ENCODE measurements at places on chromosomes 2 and 18.

GRCh38 chr18:61388010-61388409 lies 54.8 kb downstream of the CDH20 start:
- DNase-seq: no peak

DNA sequence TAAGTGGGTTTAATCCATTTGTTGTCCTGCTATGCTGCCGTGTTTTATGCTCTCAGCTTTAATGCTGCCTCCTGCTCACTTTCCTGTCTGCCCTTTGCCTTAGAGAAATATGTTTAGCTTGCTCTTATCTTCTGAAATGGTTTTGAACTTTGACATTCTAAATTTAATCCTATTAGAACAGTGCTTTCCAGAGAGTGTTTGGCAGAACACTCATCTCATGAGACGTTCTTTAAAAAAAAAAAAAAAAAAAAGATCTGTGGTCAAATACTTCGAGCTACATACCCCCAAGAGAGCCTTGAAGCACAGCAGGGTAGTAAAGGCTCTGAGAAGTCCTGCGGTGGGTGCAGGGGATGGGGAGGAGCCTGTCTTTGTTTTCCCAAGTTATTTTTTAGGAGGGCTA lies 161.3 kb downstream of the SPP2 start:
- no peak for DNase-seq

DNA sequence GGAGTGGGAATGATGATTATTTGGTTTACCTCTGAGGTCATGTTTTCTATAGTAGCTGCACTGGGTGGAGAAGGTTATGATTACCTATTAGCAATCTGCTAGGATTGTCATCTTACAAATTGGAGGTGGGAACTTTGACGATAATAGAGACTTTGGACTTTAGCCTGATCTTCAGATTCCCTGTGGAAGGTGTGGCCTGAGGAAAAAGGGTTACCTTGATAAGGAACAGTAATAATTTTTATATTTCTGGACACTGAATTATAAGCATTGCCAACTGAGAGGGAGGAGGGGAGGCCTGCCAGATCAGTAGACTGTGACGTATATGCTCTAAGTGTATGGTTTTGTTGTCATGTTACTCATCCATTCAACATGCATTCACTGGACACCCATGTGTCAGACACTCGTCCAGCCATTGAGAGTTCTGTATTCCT lies 183.4 kb upstream of the FOSL2 start:
- no peak for DNase-seq

GRCh38 chr2:20504174-20504573 lies 57.3 kb downstream of the RHOB start:
- no peak for DNase-seq

- peak; percentile 74 for DNase-seq
Measured at GRCh38 chr2:237673130-237674001, 46.0 kb downstream of the LRRFIP1 start.

DNA sequence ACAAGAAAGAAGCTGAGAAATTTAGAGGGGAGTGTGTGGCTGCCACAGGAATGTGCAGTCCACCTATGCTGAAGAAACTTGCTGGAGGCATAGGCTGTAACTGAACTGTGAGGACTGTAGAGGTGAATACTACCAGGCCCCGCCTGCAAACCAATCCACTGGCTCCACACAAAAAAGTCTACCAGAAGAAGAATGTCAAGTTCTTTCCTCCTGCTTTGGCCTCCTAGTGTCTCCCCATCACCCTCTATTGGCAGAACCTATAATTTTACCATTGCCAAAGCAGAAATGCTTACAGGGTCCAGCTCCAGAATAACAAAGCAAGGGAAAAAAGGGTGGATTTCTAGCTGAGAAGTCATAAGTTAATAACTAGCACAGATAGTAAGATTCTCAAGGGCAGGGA lies 5.9 kb upstream of the ATP5MC3 start:
- DNase-seq: no peak

GRCh38 chr2:179898873-179899272 lies 37.5 kb upstream of the ZNF385B start:
- DNase-seq: no peak

GRCh38 chr18:61669320-61669719 lies 223.5 kb downstream of the RNF152 start:
- DNase-seq: no peak

GRCh38 chr2:84461310-84461709 lies 2.2 kb upstream of the SUCLG1 start:
- no peak for DNase-seq

DNA sequence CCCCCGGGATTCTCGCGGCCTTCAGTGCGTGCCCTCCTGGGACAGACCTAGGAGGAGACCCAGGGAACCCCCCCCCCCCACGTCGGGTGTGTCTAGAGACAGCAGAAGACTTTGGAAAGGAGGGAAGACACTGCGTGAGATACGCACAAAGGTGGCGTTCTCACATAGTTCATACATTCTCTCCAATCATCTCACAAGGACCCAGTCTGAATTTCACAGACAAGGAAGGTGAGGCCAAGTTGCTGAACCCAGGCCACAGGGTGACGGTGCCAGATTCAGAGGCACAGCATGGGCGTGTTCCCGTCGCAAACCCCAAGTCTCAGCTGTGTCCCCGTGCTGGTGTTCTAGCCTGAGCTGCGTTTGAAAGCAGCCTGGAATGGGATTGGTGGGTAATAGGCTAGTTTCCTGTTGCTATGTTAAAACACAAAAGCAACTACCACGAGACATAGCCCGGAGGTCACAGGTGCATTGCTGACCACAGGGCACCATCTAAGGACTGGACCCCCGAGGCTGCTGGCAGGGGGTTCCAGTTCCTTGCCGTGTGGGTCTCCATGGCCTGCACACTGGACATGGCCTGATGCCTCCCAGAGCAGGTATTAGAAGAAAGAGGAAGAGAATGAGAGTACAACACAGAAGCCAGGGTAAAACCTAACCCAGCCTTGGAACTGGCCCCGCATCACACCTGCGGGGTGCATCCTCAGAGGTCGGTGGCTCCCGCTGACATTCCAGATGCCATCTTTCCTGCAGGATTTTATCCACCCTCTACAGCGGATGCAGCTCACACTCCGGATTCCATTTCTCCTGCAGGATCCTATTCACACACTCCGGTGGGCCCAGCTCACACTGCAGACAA lies 1.1 kb upstream of the PXDN start:
- no peak for DNase-seq

- no peak for DNase-seq
Measured at GRCh38 chr18:4399929-4400328, 55.2 kb downstream of the DLGAP1 start.

GRCh38 chr18:31516437-31516836 lies 18.5 kb downstream of the DSG2 start:
- DNase-seq: no peak

DNA sequence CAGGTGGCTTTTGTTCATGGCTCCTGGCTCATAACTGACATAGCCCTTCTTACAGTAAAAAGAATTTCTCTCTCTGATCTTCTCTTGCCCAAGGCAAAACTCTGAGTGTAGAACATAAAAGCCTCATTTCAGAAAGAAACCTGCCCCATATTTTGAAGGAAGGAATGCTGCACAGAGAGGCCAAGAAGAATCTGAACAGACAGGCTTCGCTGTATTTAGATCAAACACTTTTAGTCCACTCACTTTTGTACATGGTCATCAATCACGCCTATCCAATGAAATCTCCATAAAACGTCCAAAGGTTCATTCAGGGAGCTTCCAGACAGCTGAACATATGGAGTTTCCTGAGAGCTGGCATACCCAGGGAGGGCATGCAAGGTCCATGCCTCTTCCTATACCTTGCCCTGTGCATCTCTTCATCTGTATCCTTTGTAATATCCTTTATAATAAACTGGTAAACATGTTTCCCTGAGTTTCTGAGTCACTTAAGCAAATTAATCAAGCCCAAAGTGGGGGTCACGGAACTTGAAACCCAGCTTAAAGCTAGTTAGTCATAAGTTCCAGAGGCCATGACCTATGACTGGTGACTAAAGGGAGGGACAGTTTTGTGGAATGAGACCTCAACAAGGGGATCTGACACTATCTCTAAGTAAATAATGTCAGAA lies 62.5 kb upstream of the TMEM247 start:
- DNase-seq: no peak

DNA sequence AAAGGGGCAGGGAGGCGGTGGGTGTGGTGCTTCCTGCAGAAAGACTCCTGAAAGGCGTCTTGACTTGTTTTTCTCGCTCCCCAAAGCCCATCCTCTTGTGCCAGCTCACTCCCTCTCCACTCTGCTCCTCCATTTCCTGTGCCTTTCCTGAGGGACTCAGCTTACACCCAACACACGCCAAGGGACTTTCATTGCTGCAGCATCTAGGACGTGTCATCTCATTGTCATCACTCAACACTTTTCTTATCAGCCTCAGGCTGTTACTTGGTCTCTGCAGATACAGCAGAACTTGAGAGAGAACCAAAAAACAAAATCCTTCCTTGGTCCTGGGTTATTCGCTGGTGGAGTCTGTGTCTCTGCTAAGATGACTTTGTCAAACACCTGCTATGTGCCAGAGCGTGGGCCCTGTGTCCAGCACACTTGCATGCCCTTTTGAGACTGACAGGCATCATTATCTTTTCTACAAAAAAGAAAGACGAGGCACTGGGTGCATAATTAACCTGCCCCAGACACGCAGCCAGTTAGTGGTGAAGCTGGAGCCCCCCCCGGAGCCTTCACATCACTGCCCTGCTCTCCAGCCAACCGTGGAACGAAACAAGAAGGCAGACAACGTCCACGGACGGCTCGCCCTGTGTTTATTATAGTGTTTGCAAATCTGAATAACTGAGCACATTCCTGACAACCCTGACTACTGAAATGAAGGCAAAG lies 261.7 kb upstream of the HDAC4 start:
- DNase-seq: no peak

- no peak for DNase-seq
Measured at GRCh38 chr2:18132697-18133096, 254.2 kb downstream of the KCNS3 start.

- DNase-seq: peak; percentile 5
Measured at GRCh38 chr2:143128681-143129580, at the start of gene ARHGAP15. Gene ARHGAP15 (plus strand): TSS chr2:143129419.

GRCh38 chr2:42053791-42054701 lies 6.2 kb downstream of the PKDCC start:
- no peak for DNase-seq

DNA sequence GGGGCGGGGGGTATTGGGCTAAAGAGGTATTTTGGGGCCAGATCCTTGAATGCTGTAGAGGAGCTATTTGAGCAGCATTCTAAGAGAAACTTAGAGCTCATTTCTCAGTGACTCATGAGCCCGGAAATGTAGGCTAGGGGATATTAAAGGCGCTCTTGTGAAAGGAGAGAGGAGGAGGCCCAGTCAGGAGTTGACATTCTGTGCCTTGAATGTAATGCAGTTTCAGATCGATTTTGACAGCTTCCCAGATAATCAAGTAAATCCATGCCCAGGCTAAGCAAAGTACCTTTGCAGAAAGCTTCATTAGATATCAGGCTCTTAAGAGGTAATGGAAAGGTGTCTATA lies 1.5 kb downstream of the CAB39 start:
- no peak for DNase-seq

- no peak for DNase-seq
Measured at GRCh38 chr2:117982376-117983033, 31.4 kb downstream of the CCDC93 start.

DNA sequence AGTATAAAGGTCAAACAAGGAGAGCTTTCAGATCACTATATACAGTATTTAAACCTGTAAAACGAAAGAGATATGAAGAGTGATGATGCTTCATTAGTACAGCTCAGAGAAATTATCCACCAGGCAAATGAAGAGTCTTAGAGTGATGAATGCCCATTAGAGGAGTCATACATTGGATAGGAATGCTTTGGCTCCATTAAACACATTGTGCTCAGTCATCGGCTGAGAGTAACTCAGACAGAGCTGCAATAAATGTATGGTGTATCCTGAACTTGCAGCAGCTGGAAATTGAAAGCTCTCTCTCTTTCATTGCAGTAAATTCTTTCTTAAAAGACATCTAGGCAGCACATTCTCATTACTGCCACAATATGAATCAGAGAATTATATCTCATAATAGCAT lies 340.8 kb upstream of the SPHKAP start:
- no peak for DNase-seq

DNA sequence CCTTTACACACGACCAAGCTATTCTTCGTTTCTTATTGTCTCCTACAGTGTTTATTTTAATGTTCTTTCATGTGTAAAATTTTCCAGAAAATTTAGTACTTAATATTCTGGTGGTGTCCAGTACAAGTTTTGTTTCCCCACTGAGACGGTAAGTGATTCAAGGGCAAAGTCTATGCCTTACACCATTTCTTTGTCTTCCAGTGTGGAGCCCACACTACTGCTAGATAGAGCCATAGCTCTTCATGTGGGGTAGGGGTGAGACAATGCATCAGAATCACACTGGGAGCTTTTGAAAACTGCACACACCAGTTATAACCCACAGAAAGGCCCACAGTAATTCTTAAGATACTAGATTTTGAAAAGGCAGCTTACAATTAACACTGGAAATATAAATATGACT lies 125.6 kb downstream of the TDRD15 start:
- DNase-seq: no peak

- DNase-seq: no peak
Measured at GRCh38 chr18:60018618-60019462, 119.0 kb downstream of the PMAIP1 start.

DNA sequence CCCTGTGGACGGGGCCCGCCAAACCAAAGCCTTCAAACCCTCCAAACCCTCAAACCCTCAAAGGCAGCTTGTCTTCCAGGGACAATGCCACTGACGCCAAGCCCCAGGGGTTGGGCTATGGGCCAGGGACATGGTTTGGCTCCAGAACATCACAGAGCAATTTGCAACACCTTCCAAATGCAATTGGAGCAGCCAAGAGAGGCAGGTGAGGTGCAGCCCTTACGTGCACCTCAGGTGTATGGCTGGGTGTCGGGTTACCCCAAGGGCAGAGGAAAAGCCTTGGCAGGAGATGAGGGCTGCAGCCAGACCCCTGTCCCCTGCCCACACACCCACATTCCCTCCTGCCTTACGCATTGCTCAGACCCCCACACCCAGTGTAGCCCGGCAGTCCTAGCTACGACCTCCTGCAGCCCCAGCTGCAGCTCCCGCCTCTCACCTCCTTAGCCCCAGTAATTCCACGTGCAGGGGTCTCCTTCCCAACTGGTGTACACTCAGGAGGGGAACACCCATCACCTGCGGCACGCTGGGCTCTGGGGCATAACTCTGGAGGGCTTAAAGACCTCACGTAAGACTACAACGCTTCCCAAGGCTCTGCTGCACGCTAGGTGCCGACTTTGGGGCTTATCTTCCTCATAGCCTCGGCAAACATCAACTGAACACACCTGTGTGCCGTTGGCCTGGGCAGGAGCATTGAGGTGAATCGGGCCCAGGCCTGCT lies 88.7 kb downstream of the TFCP2L1 start:
- no peak for DNase-seq

GRCh38 chr2:147630585-147630984 lies 214.2 kb upstream of the ACVR2A start:
- no peak for DNase-seq

- no peak for DNase-seq
Measured at GRCh38 chr2:152519581-152519952, 184.6 kb downstream of the FMNL2 start.

DNA sequence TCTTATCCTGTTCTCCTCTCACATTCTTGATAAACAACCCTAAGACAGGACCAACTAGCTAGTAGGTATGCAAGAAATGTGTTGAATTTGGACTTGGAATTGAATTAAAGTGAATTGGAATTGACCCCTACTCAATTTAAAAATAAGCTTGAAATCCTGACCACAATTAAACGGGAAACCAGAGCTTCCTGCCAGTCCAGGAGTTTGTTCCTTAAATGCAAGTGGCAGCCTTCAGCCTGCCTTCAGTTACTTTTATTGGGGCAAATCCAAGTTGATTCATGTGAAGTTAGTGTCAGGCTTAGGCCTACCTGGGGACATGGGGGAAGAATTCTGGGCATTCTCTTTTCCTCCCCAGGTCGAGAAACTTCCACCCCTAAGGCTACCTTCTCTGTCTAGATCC lies 457.6 kb downstream of the BCL11A start:
- DNase-seq: no peak

- no peak for DNase-seq
Measured at GRCh38 chr18:13481820-13482617, 244.3 kb downstream of the FAM210A start.

All from muscle of back (tissue), 13 donors.